ENCODE measurements at places on chromosomes 13 and 19. TPM values are rescaled to one million over a fixed set of nuclear protein-coding genes. Genes with fewer than 3 reads are reported as not detected.

The KIR3DL1 gene
- total RNA-seq, result 0.25 TPM

The PRSS57 gene
- total RNA-seq, result not detected

The IRGC gene
- not detected for total RNA-seq

The ZNF665 gene
- total RNA-seq, result 5.4 TPM

The PRODH2 gene
- total RNA-seq, result 9.0 TPM

GRCh38 chr19:48842789-48843162, 6.5 kb upstream of the HSD17B14 start:
- H3K4me3 ChIP-seq, result no peak overlapping the region
- no peaks in the 10 kb centered on the region for H3K4me1 ChIP-seq
- H3K27ac ChIP-seq, result no peak overlapping the region
- H3K36me3 ChIP-seq, result no peaks in the 10 kb centered on the region

DNA sequence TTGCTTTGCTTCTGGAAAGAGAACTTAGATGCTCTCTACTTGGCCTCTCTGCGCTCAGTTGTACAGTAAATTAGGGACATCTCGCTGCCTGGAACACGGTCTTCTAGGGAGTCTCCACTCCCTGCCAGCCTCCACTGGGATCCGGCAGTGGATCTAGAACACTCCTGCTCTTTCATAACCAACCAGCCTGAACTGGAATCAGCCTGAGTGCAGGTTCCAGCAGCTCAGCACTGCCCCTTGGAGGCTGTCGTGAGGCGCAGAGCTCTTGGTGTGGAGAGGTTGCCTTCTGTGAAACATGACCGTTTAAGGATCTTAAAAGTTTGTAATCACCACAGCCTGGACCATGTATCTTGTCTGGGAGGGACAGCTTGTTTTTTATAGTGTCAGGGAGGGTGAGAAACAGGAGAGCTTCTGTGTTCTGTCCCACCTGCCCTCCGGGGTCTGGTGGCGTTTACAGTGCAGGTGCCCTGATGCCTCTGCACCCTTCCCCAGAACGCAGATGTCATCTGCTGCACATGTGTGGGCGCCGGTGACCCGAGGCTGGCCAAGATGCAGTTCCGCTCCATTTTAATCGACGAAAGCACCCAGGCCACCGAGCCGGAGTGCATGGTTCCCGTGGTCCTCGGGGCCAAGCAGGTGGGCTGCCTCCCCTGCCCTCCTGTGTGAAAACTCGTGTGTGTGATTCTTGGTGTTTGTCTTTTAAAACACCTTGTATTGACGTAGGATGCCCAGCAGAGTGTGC, 24.8 kb downstream of the UPF1 start:
- DNase-seq, result peak; percentile 88
- H3K4me3 ChIP-seq, result no peak overlapping the region
- no peaks in the 10 kb centered on the region for H3K4me1 ChIP-seq
- H3K27me3 ChIP-seq, result no peaks in the 10 kb centered on the region
- peaks cover 58% of the 10 kb centered on the region for H3K36me3 ChIP-seq
- H3K27ac ChIP-seq, result no peak overlapping the region

GRCh38 chr19:58325311-58326022, 1.3 kb upstream of the ZSCAN22 start:
- H3K4me1 ChIP-seq, result no peaks in the 10 kb centered on the region
- DNase-seq, result no peak
- H3K27me3 ChIP-seq, result no peaks in the 10 kb centered on the region
- no peaks in the 10 kb centered on the region for H3K36me3 ChIP-seq
- peak overlapping the region; percentile 89 for H3K4me3 ChIP-seq
- no peak overlapping the region for H3K27ac ChIP-seq

DNA sequence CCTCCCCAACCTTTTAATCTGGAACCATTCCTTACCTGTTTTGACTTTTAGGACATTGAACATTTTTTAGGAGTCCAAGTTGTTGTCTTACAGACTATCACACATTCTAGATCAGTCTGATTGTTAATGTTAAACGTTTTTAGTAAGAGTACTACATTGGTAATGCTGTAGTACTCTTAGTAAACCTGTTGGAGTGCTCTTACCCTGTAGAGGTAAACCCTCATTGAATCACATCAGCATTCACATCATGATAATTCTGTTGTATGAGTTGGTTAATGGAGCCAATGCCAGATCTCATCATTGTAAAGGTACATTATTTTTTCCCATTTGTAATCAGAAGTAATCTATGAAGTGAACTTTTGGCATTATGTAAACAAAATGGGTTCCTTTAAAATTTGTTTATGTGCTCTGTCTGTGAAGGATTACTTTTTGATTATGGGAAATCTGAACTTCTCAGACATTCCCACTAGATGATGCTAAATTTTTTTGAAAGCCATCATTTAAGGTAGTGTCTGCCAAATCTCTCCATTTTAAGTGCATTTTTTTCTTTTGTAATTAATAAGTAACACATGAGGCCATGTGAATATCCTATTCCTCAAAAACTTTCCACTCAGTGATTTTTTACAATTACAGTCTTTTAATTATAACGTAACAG, 55.2 kb downstream of the VWA8 start:
- DNase-seq, result no peak
- H3K4me1 ChIP-seq, result no peaks in the 10 kb centered on the region
- H3K27ac ChIP-seq, result no peak overlapping the region
- H3K4me3 ChIP-seq, result no peak overlapping the region
- H3K36me3 ChIP-seq, result peaks cover 3% of the 10 kb centered on the region

DNA sequence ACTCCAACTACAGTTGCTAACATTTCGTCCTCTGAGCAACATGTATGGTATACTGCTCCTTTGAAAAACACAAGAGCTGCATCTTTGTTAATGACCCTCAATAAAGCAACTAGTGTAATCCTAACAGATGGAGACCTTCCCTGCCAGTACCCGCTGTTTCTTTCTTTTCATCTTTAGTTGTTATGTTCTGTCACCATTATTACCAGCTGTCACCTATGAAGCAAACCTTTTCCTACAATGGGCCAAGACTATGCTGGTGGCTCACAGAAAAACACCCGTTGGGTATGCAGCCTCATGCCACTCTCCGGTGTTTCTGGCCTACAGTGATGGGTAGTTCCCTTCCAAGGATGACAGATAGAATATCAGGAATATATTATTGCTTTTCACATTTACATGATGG, 29.7 kb upstream of the CYSLTR2 start:
- H3K4me1 ChIP-seq, result peaks cover 8% of the 10 kb centered on the region
- no peak for DNase-seq
- H3K27me3 ChIP-seq, result no peaks in the 10 kb centered on the region
- no peak overlapping the region for H3K27ac ChIP-seq
- no peaks in the 10 kb centered on the region for H3K36me3 ChIP-seq

DNA sequence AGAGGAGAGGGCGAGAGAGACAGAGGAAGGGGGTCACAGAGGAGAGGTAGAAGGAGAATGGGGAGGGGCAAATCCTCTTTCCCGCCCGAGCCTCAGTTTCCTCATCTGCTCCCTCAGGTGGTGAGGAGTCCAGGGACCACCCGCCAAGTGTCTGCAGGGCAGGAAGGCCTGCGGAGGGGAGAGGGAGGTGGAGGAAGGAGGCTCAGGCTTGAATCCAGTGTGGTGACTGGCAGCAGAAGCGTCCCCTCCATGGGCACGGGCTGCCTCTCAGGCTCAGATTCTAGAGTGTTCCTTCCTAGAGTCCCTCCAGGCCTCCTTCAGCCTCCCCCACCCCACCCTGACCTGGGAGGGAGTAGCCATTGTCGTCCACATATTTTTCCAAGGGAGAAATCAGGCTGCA, 16.5 kb upstream of the GARIN5A start:
- H3K27me3 ChIP-seq, result peaks cover 7% of the 10 kb centered on the region
- H3K36me3 ChIP-seq, result no peaks in the 10 kb centered on the region
- DNase-seq, result no peak
- no peaks in the 10 kb centered on the region for H3K4me1 ChIP-seq

- H3K36me3 ChIP-seq, result no peaks in the 10 kb centered on the region
- H3K27me3 ChIP-seq, result peaks cover 6% of the 10 kb centered on the region
- no peaks in the 10 kb centered on the region for H3K4me1 ChIP-seq
- peak overlapping the region; percentile 41 for H3K4me3 ChIP-seq
- H3K27ac ChIP-seq, result no peak overlapping the region
Observed at GRCh38 chr19:13060964-13061927, 41.4 kb downstream of the LYL1 start.

- H3K4me3 ChIP-seq, result no peak overlapping the region
- DNase-seq, result no peak
- no peaks in the 10 kb centered on the region for H3K27me3 ChIP-seq
- H3K4me1 ChIP-seq, result no peaks in the 10 kb centered on the region
Observed at GRCh38 chr13:52686376-52686775, 33.7 kb downstream of the SUGT1 start.

DNA sequence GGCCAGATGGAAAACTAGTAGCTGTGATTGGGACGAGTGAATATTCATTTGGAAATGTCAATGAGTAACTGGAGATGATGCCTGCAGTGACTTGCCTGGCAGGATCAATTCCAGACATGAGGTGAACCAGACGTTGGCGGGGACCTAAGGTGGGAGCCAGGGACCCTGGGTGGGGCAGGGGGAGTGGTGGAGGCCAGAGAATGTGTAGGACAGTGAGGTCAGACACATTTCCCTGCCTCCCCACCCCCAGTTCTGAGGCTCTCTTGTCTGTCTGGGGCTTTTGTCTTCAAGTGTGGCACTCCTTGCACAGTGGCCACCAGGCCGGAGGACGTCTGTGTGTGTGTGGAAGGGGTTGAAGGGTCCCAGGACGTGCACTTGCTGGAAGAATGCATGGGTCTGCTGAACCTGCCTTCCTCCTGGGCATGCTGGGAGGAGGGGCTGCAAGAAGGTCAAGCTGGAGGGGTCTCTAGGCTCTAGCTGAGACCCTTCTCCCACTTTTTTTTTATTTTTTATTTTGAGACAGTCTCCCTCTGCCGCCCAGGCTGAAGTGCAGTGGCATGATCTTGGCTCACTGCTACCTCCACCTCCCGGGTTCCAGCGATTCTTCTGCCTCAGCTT, 51.6 kb downstream of the CHST8 start:
- H3K4me3 ChIP-seq, result no peak overlapping the region
- no peak for DNase-seq
- no peak overlapping the region for H3K27ac ChIP-seq
- no peaks in the 10 kb centered on the region for H3K4me1 ChIP-seq
- H3K27me3 ChIP-seq, result no peaks in the 10 kb centered on the region

DNA sequence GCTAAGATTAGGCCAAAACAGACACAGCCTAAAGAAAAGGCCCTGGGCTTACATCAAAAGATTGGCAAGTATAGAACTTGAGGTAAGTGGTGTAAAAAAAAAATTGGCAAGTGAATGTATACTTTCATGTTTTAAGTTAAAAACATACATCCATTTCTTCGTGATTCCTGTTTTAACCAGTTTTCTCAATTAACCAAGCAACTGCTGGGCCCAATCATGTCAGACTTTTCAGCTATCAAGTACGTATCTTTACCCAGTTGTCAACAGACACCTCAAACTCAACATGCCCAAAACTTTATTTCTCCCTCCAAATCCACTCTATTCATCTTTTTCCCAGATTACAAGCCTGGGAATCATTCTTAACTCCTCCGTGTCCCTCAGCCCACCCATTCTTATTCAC, 1.0 kb downstream of the PCID2 start:
- DNase-seq, result no peak
- H3K36me3 ChIP-seq, result no peaks in the 10 kb centered on the region
- no peaks in the 10 kb centered on the region for H3K4me1 ChIP-seq
- H3K27me3 ChIP-seq, result no peaks in the 10 kb centered on the region

DNA sequence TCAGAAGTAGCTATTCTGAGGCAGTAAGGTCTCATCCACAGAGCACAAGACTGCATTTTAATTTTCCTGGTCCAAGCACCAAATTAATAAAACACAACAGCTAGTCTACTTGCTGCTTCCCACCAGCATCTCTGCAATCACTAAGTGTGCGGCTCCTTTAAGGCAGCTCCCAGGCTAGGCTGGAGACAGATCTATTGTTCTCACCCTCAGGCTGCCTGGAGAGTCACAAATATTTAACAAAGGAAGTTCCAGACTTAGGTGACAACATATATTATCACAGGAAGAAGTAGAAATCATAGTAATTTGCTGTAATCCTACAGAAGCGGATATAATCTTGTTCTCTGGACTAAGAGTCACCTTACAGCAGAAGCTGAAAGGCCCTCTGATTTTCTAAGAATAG, 2.2 kb upstream of the EID2 start:
- H3K36me3 ChIP-seq, result no peaks in the 10 kb centered on the region
- H3K4me1 ChIP-seq, result no peaks in the 10 kb centered on the region
- H3K27me3 ChIP-seq, result no peaks in the 10 kb centered on the region
- DNase-seq, result no peak
- H3K4me3 ChIP-seq, result no peak overlapping the region

DNA sequence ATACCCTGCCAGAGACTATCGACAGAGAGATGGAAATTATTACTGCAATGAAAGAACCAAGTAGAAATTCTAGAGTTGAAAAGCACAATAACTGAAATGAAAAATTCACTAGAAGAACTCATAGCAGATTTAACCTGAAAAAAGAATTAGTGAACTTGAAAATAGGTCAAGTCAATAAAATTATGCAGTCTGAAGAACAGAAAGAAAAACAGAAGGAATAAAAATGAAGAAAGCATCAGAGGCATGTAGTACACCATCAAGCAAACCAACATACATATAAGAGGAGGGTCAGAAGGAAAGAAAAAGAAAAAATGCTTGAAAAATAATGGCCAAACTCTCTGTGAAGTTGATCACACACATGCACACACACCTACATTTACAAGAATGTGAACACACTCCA, 3.6 kb upstream of the ZNF780B start:
- no peaks in the 10 kb centered on the region for H3K4me1 ChIP-seq
- H3K4me3 ChIP-seq, result no peak overlapping the region
- no peak for DNase-seq

- H3K36me3 ChIP-seq, result no peaks in the 10 kb centered on the region
- no peak overlapping the region for H3K27ac ChIP-seq
- no peak overlapping the region for H3K4me3 ChIP-seq
- H3K4me1 ChIP-seq, result no peaks in the 10 kb centered on the region
- H3K27me3 ChIP-seq, result no peaks in the 10 kb centered on the region
- DNase-seq, result peak; percentile 20
Observed at GRCh38 chr13:112143753-112144615, 77.0 kb downstream of the SOX1 start.

DNA sequence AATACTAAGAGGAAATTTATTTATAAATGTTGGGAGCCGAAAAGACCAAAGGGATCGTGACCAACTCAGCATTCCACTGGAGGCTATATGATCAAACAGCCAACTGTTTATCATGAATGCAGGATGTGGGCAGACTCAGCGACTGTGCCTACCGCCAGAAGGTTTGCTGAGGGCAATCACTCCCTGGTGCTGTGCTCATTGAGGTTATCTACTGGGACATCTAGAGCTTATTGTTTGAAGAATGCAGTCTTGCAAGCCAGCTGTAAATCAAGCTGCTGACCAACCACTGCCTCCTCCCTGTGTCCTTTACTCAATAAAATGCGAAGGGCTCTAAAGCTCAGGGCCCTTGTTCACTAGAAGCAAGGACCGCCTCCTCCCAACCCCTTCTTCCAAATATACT, 8.5 kb upstream of the XPO4 start:
- H3K4me1 ChIP-seq, result no peaks in the 10 kb centered on the region
- no peak for DNase-seq
- no peaks in the 10 kb centered on the region for H3K36me3 ChIP-seq
- H3K27me3 ChIP-seq, result no peaks in the 10 kb centered on the region
- H3K4me3 ChIP-seq, result no peak overlapping the region
